Stimulated activated CD4-positive, alpha-beta T cell treated with anti-CD3 and anti-CD28 coated beads, Interleukin-1b, Interleukin-23, amount 100 ng/mL, for 4 hours (primary cell): ENCODE measurements at places on chromosomes 1 and 21.

GRCh38 chr1:47676311-47677054 lies 238.6 kb downstream of the FOXD2 start:
- no peak for DNase-seq

- DNase-seq = no peak
Measured at GRCh38 chr21:25428537-25428936, 178.7 kb downstream of the MRPL39 start.

DNA sequence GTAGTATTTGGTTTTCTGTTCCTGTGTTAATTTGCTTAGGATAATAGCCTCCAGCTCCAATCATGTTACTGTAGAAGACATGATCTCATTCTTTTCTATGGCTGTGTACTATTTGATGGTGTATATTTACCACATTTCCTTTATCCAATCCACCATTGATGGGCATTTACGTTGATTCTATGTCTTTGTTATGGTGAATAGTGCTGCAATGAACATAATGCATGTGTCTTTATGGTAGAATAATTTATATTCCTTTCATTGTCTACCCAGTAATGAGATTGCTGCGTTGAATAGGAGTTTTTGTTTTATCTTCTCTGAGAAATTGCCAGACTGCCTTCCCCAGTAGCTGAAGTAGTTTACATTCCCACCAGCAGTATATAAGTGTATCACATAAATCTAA lies 538.8 kb downstream of the LRRIQ3 start:
- no peak for DNase-seq

DNA sequence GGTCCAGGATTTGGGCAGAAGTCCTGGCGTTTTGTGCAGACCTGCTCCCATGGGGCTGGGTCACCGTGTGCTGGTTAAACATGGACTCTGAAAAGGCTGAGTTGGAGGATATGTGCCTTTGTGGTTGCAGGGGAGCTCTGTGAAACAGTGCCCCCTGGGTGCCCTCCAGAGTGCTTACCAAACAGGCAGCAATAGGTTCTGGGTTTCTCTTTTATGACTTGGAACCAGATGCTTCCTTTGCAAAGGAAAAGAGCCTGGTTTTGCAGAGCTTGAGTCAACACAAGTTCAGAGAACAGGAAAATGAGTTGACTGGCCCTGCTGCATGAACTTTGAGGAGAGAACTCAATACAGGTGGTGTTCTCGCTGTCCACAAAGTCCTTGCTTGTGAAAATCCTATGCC lies 288.9 kb downstream of the TM2D1 start:
- no peak for DNase-seq

DNA sequence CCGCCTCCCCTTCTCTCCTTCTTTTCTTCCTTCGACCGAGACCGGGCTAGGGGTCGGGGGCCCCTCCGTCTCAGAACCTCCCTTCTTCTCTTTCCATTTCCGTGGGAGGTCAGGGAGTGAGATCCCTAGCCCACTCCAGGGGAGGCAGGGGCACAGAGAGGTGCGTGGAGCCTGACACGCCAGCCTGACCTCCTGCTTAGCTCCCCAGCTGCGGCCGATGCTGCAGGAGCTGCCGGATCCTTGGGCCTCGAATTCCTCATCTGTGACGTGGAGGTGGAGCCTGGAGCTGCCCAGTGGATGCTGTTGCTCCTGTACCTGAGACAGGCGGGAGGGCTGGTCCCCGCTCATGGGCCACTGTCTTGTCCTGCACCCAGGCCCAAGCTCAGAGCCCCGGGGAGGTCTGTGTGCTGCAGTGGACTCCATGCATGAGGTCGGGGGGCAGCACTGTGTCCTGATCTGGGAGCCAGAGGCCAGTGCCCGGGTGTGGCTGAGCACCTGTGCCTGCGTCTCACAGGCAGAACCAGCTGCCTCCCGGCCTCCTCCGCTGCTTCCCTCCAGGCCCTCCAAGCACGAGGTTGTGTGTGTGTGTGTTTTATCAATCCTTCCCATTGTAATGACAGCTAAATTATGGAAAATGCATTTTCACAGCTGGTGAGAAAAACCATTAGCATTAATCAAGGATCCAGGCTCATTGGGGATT lies 55.3 kb upstream of the TTC34 start:
- no peak for DNase-seq

DNA sequence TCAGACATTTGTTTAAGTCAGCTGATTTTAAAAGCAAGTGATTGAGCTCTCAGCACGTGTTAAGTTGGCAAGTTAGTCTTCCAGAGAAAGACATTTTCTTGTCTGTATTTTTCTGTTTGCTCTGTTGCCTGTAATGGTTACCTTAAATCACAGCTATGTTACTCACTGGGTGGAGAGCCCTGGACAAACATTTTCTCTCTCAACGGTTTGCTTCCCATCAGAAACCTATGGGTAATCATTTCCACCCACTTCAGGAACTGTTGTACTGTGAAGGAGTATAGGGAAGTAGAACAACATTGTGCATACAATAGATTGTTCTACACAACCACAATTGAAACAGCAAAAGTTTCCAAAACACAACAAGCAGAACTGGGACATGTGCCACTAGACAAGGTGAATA lies 113.9 kb upstream of the DPT start:
- DNase-seq = no peak

DNA sequence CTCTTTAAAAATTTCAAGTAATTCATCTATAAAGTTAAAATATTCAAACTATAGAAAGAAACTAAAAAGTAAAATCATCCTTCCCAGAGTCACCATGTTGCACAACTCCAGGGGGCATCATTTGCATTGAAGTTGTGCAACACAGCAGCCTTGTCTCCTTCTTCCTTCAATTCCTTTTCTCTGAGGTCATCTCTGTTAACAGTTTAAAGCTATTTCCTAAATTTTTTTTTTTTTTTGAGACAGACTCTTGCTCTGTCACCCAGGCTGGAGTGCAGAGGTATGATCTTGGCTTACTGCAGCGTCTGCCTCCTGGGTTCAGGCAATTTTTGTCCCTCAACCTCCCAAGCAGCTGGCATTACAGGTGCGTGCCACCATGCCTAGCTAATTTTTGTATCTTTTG lies 7.1 kb downstream of the RHBG start:
- DNase-seq = no peak

GRCh38 chr1:187862506-187862905 lies 1033.8 kb downstream of the PLA2G4A start:
- DNase-seq = no peak

DNA sequence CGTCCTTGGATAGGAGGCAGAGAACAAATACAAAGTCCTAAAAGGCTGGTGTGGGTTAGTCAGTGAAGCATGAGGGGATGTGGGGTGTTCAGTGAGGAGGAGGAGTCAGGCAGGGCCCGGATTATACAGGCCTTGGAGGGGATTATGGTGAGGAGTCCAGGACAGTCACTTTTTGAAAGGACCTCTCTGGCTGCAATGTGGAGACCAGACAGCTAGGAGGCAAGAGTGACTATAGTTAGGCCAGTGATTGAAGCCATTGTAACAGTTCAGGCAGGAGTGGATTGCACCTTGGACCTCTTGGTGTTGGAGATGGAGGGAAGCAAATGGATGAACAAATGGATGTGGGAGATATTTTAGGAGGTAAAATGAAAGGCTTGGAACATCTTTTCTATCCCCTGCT lies 115.8 kb downstream of the C1orf94 start:
- no peak for DNase-seq

GRCh38 chr21:44294391-44295162 lies 5.3 kb upstream of the PFKL start:
- no peak for DNase-seq

DNA sequence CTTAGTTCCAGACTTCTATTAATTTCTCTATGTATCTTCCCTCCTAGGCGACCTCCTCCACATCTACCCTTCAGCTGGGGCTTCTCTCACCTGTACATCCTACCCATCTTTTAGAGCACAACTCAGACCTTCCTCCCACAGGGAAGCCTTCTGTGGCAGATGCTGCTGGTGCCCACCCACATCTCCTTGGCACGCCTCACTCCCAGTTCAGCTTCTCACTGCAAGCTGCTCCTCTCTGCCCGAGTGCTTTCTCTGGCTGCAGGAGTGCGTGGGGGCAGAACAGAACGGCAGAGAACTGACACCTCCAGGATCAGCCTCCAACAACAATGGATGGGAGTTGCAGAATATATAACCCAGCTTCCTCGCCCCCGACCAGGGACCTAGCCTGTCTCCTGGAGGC lies 36.5 kb downstream of the ZBTB18 start:
- no peak for DNase-seq

GRCh38 chr1:94539496-94539895 lies 2.1 kb downstream of the F3 start:
- no peak for DNase-seq

DNA sequence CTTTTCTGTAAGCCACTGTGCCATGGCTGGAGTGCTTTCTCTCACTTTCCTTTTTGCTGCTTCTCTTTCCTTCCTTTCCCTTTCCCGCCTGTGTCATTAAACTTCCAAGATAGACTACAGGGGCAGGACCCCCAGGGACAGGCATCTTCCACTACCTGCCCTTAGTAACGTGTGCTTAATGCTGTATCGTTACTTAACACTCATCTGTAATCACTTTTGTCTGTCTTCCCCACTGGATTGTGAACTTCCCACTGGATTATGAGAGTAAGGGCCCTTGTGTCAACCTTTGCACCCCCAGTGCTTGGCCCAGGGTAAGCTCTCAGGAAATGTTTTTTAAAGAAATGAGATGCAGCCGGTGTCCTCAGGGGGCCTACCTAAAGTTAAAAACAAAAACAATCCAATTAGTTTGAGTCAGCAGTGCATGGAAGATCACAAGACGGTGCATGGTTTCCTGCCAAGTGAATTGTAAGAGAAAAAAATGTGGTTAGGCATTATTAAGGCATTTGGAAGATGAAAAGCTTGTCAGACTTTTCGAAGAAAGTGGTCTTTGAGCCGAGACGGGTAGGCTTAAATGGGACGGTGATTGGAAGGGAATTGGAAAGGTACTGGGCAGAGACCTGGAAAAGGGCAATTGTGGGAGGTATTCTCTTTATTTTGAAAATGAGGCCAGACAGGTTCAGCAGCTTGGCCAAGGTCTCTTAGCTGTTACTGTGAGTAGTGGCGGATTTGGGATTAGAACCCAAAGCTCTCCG lies 958 bp downstream of the LYPLAL1 start:
- DNase-seq = no peak

GRCh38 chr1:53316766-53317581 lies 10.9 kb downstream of the LRP8 start:
- DNase-seq = no peak

- DNase-seq = no peak
Measured at GRCh38 chr1:109919303-109919702, 8.7 kb downstream of the CSF1 start.

- DNase-seq = no peak
Measured at GRCh38 chr1:22347854-22348760, 103.5 kb upstream of the ZBTB40 start.

DNA sequence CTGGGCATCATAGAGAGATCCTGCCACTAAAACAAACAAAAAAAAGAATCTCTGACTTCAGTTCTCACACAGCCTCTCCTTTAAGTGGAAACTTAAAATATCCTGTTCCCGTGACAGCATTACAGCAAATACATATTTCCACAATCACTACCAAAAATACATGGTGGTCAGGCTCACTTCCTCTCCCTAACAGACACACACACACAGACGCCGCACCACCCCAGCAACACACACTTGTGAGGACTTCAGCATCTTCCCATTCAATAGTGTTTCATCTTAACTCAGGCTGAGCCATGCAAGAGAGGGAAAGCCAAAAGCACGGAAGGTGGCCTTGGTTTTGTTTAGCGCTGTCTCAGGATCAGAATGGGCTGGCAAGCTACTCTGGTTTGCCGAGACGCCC lies 21.9 kb downstream of the KIAA1614 start:
- DNase-seq = no peak

DNA sequence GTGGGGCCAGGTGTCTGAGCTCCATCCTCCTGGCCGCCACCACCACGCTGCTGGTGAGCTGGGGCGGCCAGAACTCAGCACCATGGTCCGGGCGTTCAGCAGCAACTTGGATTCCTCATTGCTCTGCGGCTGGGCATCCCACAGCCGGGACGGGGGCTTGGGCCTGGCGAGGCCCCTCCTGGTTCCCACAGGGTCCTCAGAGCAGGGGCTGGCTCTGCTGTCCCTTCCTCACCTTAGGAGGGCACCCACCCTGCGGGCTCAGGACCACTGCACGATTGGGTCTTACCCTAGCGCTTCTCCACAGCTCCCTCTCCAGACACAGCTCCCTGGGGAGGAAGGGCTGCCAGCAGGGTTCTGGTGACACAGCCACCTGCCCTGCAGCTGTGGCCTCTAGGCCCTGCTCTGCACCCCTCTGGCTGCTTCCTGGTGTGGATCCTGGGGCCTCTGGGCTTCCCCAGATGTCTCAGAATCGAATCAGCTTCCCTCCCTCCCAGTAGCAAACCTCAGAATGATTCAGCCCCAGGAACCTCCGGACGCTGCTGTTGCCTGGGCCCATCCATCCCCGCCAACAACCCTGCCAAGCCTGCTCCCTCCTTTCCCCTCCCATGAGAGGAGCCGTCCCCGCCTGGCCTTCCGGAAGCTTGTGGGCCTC lies 25.0 kb downstream of the CRYAA start:
- no peak for DNase-seq

DNA sequence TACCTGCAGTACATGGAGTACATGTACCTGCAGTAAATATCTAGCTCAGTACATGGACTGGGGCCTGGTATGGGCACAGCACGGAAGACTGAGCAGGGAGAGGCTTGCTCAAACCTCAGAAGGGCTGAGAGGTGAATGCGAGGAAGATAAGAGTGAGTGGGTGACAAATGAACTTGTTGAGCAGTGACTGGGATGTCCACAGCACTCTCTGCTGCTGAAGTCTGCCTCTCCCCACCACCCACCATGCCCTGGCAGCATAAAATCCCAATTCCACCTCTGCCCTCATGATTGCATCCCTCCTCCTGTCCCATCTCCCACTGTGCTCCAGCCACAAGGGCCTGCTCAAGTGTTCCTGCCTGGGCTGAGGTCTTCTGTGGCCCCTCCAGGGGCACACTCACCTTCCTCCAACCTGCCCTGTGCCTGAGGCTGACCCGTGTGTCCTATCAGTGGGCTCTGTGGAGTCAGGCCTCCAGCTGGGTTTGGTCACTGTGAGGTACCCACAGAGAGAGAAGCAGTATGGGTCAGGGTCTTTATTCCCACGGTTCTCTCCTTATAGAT lies 114.2 kb downstream of the FOXD2 start:
- DNase-seq = no peak

DNA sequence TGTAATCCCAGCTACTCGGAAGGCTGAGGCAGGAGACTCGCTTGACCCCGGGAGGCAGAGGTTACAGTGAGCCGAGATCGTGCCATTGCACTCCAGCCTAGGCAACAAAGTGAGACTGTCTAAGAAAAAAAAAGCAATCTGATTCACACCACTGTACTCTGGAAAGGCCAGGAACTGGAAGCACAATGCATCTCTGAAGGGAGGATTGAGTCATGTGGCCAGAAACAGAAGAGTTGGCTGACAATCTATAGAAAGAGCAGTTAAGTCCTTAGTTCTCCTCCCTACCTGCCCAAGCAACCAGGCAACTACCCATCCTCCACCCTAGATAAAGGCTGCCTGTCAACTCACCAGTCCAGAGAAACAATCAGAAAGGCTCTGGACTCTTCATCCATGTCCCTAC lies 45.9 kb downstream of the PIK3R3 start:
- no peak for DNase-seq
